ENCODE measurements at places on chromosomes 7 and 10.

- no peak for DNase-seq
These were observed 37.4 kb upstream of the BET1 start for GRCh38 chr7:94041529-94041928.

DNA sequence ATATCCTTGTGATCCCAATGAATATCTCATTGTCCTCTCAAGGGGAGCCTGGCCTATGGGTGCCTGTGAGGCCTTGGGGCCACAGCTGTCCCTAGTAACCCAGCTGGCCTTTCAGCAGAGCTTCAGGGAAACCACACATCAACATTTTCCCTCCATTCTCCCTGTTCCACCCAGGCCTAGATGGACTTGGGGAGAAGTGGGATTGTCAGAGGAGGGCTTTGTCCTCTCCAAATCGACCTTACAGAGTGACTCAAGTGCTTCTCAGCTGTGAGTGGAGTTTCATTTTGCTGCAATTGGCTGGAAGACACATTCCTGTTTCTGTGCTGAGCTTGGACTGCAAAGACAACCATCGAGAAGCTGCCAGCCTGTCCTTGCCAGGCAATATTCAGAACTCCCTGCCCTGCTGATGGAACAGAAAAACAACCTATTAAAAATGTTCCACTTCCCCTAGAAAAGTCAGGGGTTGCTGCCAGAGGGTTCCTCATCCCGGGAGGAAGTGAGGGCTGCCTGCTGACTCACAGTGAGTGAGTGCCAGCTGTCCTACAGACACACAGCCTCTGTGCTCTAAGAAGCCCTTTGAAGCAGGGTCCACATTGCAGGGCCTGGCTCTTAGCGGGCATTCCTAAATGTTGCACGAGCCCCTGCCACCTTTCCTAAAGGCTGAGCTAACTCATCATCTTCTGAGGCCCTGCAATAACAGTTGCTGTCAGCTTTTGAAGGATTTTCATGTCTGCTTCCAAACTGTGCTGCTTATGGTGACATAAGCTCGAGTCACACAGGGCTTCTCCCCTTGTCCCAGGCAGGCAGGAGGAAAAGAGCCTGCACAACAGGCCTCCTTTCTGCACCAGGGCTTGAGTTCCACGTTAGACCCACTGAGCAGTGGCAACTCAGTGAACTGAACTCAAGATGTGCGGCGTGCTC lies 20.5 kb downstream of the STRA8 start:
- DNase-seq = no peak

DNA sequence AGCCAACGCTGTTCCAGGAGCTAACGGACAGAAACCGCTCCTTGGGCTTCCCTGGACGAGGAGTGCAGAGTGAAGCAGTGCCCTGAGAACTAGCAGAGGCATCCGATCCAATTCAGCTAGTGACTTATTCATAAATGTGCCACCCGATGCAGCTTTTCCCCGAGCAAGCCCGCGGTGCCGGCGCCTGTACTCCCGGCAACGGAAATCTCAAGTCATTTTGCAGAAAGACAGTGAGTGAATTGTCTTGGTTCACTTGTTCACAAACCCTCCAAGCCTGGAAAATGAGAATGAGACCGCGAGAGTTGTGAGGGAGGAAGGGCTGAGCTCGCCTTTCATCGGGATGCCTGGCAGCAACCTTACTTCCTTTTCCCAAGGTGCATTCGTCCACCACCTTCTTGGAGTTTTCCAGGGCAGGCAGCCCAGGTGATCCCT lies 87.5 kb downstream of the COBL start:
- DNase-seq = no peak

GRCh38 chr7:55510621-55511020 lies 61.7 kb downstream of the VOPP1 start:
- DNase-seq = no peak

DNA sequence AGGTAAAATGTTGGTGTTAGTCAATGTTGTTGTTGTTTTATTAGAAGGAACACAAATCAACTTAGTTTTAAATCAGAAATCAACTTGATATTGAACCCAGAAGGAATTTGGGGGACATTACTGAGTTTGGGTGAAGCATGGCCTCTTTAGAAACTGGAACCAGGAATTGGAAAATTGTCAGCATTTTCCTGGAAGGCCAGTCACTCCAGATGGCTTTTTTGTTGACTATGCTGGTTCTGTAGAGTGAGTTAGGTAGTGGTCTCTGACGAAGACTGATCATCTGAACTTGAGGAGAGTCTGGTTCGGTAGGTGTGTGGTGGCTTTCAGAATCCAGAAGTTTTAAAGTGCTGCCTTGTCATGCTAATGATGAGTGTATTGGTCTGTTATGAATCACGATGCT lies 111.5 kb downstream of the BMPER start:
- no peak for DNase-seq

DNA sequence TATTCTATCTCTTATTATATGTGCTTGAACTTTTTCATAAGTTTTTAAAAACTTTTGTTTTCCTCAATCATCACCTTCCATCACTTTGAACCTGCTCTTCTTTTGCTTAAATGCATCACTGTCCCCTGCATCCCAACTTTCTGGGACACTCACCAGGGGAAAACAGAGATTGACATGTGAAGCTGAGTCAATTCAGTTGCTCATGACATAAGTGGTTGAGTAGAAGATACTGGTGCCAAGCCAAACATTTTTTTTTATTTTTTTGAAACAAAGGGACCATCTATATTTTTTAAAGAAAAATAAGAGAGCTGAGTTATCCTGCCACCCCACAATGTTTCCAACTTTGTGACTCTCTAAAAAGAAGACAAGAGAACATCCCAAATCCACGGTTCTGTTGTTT lies 61.8 kb upstream of the AHR start:
- DNase-seq = no peak

- DNase-seq = no peak
These were observed 11.8 kb upstream of the TFAM start for GRCh38 chr10:58373442-58373827.

DNA sequence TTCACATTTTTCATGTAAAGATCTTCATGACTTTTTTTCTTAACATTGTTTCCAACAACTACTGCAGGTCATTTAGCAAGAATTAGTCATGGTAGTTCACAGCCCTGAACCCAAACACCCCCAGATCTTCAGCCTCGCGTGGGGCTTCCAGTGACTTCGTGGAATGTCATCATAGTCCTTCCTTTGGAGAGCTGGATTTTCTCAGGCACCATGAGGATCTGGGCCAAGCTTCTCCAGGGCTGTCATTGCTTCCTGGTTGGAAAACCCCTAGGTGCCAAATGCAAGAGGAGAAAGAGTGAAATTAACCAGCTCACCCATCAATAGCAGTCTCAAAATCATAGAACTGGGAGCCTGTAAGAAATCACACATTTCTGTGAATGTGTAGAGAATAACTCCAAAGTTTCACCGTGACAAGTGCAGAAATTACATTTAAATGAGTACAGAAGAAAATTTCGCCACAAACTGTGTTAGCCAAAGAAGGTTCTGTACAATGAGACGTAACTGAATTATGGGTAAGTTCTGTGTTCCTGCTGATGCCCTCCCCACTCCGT lies 175.4 kb downstream of the CELF2 start:
- no peak for DNase-seq

DNA sequence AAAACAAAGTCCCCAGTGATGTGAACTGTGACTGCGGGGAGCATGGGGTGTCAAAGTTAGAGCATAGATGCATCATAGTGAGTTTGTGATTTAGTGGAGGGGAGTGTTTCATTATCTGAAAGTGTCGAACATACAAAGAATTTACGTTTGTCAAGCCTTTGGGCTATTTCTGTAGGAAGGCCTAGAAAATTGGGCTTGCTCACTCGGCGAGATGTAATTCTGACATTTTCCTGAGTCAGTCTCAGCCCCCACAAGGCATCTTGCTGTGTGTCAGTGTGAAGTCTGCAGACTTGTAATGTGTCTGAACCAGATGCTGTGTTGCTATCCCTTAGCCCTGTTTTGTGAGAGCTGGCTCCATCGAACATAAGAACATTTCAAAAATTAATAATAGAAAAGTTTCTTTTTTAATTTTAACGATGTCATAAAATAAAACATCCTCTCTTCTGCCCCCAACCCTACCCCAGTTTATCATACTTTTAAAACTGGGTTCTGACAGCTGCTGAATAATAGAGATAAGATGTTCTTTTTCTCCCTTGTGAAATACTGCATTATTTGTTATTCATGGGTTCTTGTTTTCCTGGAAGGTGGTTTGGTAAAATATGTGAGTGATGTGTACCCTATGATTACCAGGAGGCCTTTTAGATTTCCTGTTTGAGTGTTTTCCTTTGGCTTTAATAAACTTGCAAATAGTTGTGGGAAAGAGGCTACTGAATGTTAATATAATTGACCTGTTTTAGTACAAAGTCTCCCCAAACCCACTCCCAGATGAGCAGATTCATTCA lies 207.4 kb downstream of the GPR158 start:
- no peak for DNase-seq

GRCh38 chr7:141490474-141490873 lies 60.7 kb upstream of the AGK start:
- DNase-seq = no peak

DNA sequence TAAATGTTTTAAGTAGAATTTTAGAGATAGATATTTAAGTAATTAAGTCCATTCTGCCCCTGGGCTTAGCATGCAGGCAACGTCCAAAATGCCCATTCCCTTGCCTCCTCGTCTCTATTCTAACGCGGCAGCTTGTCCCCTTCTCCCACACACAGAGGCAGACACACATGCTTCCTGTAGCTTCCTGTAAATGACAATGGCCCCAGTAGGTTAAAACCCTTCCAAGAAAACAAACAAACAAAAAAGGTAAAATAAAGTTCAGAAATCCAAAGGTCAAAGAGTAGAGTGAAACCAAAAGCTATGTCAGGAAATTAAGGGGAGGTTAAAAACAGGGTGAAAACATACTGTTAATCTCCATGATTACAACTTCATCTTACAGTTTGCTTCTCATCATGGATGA lies 857.6 kb downstream of the GATA3 start:
- DNase-seq = no peak

DNA sequence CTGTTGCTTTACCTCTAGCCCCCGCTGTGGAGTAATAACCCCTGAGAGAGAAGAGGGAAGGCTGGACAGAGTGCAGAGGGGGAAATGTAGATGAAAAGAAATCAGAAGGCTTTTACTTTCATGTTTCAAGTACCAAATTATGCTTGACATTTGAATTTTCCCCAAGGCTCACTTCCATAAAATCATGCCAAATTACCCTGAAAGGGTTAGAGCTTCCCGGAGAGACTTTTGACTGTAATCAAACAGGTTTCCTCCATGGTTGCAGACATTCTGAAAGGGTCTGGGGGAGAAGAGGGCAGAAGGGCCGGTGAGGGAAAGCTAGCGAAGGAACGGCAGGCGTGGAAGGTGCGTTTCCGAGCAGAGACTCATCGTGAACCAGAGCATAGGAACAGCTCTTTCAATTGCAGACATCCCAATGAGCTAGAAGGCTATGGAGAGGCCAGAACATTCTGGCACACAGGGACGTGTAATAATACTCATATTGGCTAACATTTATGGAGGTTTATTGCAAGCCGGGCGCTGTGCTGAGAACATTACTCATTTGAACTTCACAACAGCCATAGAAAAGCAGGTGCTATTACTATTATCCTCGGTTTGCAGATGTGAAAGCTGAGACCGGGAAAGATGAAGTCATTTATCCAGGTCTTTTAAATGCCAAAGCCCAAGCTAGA lies 620.8 kb upstream of the AUTS2 start:
- DNase-seq = no peak

DNA sequence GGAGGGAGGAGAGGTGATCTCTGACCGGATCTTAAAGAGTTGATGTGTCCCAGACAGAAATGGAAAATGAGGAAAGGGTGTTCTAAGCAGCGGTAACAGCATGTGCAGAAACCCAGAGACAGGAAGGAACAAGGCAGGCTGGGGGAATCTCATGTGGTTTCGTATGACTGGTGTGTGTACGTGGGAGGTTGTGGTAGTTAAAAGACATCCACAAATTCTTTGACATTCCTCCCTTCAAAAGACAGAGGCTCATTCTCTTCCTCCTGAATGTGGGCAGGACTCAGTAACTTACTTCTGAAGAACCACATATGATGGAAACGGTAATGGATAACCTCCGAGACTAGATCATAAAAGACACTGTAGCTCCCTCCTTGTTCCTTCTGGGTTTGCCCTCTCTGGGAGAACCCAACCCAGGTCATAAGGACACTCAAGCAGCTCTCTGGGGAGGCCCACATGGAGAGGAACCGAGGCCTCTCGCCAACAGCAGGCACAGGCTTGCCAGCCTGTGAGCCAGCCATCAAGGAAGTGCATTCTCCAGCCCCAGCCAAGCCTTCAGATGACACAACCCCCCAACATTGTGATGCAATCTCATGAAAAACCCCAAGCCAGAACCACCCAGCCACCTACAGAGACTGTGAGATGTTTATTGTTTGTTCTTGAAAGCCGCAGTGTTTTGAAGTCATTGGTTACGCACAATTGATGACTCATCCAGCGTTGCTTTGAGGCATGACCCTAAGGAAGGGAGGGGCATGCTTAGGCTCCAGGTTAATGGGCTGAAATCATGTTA lies 116.0 kb downstream of the SLIT1 start:
- peak; percentile 11 for DNase-seq

- no peak for DNase-seq
These were observed 345 bp downstream of the COBL start for GRCh38 chr7:51316262-51316665.

DNA sequence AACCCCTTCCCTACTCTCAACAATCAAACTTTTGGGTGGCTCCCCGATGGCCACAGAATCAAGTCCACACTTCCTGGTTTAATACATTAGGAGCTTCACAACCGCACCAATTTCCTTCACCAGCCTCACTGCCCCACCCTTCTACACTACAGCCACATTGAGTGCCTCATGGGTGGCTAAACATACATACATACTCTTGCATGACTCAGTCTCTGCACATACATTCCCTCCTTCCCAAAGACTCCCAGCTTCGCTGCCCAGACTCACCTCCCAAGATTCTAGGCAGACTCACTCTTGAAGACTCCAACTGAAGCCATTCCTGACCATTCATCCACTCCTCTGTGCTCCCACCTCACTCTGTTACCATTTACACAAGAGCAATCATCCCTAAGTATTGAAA lies 15.9 kb downstream of the VPS41 start:
- no peak for DNase-seq

- no peak for DNase-seq
These were observed 35.9 kb upstream of the INHBA start for GRCh38 chr7:41738806-41739205.

DNA sequence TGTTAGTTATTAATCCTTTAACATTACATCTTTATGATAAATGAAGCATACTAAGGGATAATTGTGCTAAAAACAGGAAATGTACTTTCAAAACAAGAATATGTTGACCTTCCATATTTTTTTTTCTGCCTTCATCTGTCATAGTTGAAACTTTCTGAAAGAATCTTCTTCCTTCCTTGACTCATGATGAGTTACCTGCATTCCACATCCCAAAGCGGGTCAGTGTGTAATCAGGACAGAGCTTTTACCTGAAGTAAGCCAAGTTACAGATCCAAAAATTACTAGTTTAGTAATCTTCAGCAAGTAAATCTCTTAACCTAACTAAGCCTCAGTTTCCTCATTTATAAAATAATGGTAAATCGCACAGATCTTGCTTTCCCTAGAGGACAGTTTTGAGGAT lies 13.4 kb upstream of the ARL4A start:
- no peak for DNase-seq

- no peak for DNase-seq
These were observed 140.9 kb downstream of the CHN2 start for GRCh38 chr7:29335188-29336083.
